ENCODE measurements at places on chromosomes 12 and 14.

DNA sequence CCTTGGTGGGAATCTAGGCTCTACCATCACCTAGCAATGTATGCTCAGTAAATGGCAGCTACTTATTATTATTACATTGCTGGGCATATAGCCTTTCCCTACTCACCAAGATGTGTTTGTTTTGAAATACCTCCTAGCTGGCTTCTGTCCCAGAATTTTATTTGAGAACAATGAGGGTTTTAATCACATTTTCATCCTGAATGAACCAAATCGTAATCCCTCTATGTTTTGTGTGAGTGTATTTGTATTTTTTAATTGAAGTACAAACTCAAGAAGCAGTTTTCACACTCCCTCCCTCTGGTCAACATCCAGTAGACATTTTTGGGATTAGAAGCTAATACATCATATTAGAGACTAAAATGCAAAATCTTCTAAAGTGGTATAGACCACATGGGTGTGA is 7.6 kb downstream of the SLC7A8 start:
- no peak for DNase-seq

DNA sequence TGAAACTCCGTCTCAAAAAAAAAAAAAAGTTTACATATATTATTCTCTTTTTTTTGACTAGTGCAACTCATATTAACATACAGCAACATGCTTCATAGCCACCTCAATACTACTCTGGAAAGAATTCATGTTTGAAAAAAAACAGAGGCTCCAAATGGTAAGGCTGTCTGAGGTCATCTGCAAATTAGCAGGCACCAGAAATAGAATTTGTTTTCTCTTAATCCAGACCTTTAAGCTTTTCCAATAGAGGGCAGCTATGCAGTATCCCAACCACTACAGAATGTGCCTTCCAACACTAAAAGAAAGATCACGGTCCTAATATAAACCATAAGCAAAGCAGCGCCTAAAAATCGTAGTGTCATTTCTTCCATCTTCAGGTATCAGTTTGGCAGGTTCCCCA is 12.0 kb downstream of the C2CD5 start:
- DNase-seq: no peak

- DNase-seq: no peak
Observed at GRCh38 chr12:52644078-52644415, 8.0 kb downstream of the KRT2 start.

GRCh38 chr12:51522696-51523095 is 68.3 kb upstream of the SCN8A start:
- DNase-seq: no peak

- DNase-seq: no peak
Observed at GRCh38 chr12:9084417-9084816, 31.3 kb downstream of the A2M start.

GRCh38 chr12:3223601-3224529 is 146.7 kb downstream of the TSPAN9 start:
- DNase-seq: no peak

DNA sequence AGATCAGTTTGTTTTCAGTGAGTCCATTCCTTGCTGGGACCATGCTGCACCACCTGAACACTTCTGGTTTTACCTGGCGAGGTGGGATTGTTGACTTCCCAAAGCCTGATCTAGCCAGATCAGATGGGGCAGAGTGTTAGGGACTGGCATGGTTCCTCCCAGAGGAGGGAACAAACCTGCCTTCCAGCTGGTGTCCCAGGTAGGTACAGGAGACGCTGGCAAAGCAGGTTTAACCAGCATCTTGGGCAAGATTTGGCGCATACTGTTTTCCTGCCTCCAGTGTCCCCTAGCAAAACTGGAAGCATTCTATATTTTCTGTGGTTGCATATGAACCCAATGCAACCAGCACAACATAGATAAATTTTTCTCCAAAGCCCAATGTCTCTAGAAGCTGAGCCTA is 14.6 kb upstream of the FOS start:
- no peak for DNase-seq

GRCh38 chr14:96198430-96199130 is 6.1 kb upstream of the BDKRB2 start:
- DNase-seq: no peak

- DNase-seq: no peak
Observed at GRCh38 chr14:88026890-88027289, 22.0 kb downstream of the GPR65 start.

GRCh38 chr14:91330856-91331255 is 86.4 kb upstream of the GPR68 start:
- no peak for DNase-seq

DNA sequence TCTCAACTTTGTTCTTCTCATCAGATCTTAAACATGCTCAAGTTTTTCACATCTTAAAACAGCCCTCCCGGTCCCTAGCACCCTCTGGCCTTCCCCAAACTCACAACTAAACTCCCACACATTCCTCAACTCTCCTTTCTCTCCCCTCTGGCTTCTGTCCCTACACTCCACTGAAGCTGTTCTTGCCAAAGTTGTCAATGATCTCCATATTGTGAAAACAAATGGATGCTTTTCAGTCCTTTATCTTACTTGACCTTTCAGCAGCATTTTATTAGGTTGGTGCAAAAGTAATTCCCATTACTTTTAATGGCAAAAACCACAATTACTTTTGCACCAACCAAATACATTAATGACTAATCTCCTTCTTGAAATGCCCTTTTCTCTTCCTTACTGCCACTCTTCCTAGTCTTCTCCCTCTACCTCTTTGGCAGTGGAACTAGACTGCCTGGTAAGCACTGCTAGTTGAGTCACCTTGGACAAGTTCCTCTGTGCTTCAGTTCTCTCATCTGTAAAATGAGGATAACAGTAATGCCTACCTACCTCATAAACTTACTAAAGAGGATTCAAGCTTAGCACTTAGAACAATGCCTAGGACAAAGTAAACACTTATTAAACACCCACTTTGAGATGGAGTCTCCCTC is 16.0 kb downstream of the CERS5 start:
- no peak for DNase-seq

DNA sequence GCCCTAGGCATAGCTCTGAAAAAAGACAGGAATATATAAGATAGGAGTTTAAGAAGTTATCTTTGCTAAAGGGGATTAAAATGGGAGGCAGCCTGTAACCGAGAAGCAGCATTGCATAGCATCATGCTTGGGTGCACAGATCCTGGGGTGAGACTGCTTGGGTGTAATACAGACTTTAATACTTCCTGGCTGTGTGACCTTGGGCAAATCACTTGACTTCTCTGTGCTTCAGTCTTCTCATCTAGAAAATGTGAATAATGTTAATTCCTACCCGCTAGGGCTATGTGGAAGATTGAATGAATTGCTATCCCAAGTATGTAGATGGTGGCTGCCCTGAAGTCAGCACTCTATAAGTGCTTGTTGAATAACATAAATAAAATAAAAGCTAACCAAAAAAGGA is 204.5 kb downstream of the TMEM132C start:
- DNase-seq: no peak

DNA sequence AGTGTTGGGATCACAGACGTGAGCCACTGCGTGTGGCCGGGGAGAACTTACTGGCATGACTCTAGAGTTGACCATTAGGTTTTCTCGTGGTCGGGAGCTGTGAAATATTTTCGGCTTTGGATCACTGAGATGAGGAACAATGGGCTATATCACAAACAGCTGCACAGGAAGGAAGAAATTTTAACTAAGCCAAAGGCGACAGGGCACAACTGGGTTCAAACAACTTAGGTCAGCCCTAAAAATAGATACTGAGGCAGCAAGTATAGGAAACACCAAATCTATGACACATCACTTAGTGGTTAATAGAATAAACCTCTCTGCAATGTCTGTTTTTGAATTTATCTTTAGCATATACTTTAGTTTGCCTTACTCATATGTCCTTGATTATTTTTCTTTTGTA is 162.9 kb downstream of the LRIG3 start:
- DNase-seq: no peak

DNA sequence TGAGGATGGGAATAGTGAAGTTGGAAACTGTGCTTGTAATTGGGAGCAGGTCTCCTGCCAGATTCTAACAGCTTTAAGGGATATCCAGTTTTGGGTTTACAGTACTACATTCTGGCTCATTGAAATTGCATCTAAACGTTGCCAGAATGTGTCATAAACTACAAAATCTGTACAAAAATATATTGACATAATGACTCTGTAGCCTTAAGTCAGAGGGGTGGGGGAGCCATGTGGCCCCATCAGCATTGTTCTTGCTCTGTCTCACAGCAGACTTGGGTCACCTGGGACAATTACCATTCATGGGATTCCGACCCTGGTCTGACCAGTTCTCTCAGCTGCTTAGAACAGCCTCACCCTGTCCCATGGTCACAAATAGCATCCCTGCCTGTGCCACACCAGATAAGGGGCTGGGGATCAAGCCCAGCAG is 43.3 kb upstream of the MED13L start:
- no peak for DNase-seq

- no peak for DNase-seq
Observed at GRCh38 chr14:100673807-100674154, 52.9 kb upstream of the DLK1 start.

GRCh38 chr14:62015945-62016344 is 253.7 kb downstream of the SNAPC1 start:
- DNase-seq: no peak

- peak; percentile 47 for DNase-seq
Observed at GRCh38 chr14:89435892-89436656, 19.0 kb upstream of the FOXN3 start.

DNA sequence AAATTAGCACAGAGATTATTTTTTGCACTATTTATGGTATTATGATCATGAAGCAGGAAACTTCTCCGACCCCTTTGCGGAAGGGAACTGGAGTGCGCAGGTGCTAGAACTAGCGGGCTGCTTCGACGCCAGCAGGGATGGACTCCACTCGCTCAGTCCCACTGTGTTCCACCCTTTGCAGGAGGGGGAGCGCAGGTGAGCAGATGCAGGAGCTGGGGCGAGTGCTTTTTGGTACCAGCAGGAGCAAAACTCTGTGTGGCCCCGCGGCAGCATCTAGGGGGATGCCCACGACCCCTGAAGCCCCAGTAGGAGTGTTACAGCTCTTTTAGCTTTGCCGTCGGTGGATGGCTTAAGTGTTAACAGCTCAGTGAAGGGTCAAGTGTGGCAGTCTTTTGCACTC is 113.9 kb downstream of the TMEM132D start:
- DNase-seq: no peak

DNA sequence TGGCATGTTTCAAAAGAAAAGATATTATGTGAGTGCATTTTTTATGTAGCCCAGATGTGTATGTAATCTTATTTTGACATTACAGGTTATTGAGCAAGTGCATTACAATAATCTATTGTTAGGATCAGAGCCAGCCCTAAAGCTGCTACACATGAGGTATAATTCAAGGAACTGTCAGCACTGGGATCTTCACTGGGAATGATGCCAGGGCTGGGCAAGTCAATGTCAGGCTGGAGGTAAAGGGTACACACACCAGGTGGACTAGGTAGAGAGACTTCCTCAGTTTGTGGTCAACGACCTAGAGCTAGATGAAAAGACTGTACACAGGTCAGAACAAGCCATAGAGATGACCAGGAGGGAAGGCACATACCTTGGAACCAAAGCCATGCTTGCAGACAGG is 15.4 kb downstream of the TRIM9 start:
- DNase-seq: no peak

DNA sequence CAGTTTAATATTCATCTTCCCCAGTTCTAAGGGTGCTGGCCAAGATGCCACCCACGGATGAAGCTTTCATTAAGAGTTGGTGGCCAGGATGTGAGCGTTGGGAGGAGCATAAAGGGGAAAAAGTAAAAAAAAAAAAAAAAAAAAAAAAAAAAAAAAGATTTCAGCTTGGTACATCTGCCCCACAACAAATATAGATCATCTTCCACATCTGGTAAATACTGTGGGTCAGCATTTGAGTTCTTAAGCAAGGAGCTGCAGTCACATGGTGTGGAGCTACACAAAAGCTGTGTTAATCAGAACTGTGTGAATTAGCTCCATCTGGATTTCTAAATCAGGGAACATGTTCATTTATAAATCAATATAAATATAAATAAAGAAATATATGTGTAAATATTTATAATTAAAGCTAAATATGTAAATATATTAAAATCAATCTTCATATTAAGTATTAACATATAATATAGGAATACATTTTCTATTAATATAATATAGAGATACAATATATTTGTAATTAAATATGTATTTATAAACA is 262.3 kb downstream of the NUAK1 start:
- no peak for DNase-seq

DNA sequence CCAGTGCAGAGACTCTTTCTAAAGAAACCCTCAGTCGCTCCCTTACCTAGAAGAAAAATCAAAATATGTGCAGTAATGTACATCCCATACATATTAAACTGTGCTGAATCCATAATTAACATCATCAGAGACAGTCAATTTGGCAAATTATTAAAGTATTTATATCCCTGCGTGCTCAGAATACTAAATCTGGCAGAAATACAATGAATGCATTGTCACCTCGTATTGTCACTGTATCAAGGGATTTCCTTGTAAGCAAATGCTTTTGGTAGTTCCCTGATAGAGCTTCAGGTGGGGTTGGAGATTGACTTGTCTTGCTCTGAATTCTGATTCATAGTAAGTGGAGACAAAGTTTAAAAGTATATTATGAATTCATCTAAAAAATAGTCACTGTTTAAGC is 319.1 kb downstream of the PPFIA2 start:
- DNase-seq: no peak

- DNase-seq: no peak
Observed at GRCh38 chr14:21268617-21269251, 508 bp downstream of the HNRNPC start.

DNA sequence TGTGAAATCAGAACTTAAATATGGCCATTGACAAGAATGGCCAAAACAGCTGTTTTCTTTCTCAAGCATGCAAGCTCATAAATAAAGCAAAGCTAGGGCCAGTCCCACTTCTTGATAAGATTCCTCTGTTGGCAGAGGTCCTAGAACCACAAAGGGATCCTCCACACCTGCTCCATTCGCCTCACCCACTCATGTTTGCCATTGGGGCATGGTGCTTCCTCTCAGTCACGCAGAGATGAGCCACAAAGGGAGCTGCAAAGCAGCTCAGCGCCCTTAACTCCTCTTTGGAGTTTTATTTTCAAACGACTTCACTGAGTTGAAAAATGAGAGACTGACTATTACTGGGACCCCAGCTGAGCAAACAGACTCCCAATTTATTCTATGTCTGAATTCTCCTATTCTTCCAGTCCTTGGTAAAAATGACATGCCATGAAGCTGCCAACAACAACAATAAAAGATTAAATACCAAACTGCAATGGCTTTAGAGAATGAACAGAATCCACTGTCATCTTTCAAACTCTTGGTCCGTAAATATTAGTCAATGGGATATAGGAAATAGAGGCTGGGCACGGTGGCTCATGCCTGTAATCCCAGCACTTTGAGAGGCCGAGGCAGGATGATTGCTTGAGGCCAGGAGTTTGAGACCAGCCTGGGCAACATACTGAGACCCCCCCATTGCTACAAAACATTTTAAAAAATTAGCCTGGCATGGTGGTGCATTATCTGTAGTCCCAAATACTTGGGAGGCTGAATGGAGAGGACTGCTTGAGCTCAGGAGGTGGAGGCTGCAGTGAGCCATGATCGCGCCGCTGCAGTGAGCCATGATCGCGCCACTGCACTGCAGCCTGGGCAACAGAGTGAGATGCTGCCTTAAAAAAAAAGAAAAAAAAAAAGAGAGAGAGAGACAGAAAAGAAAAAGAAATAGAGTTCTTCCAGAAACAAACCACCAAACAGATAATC is 16.4 kb downstream of the MANSC1 start:
- no peak for DNase-seq

All from mesenteric fat pad (tissue), 1 donor.